Naive thymus-derived CD4-positive, alpha-beta T cell (primary cell): ENCODE measurements at places on chromosomes 1 and 21. TPM values are rescaled to one million over a fixed set of nuclear protein-coding genes. Genes with fewer than 3 reads are reported as not detected.
A peak's percentile ranks its signal among the peaks of the same experiment; 100 is the strongest.

GRCh38 chr1:203572134-203572625 lies 54.5 kb upstream of the ATP2B4 start:
- DNase-seq: no peak

- peak; percentile 58 for DNase-seq
Measured at GRCh38 chr1:44835738-44836675, 7.0 kb downstream of the PTCH2 start.

- DNase-seq: no peak
Measured at GRCh38 chr1:71027991-71028390, 19.6 kb downstream of the PTGER3 start.

- DNase-seq: no peak
Measured at GRCh38 chr1:245788269-245788668, 633.5 kb downstream of the KIF26B start.

GRCh38 chr21:46515109-46515508 lies 56.4 kb downstream of the DIP2A start:
- peak; percentile 26 for DNase-seq

The PADI1 gene
- not detected for polyA plus RNA-seq

DNA sequence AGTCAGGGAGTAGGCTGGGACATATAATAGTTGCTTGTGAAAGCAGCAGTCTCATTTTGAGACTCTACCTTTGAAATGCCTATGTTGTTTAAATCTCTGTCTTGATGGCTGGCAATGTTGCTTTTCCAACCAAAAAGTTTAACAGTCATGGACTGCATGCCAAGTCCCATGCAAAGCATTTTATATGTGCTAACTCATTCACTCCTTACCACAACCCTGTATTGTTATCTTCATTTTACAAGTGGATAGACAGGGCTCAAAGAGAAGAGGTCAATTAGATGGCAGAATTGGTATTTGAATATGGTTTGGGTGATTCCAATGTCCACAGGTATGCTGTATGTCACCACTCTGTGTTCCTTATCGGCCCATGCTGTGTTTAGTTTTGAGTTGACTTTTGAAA lies 331.4 kb upstream of the USP24 start:
- DNase-seq: no peak

The SMIM11 gene
- polyA plus RNA-seq: 6.9 TPM

The COL6A1 gene
- 0.92 TPM for polyA plus RNA-seq

The ANKRD45 gene
- not detected for polyA plus RNA-seq
